ENCODE measurements at places on chromosomes 1 and 21. TPM values are rescaled to one million over a fixed set of nuclear protein-coding genes. Genes with fewer than 3 reads are reported as not detected.

Gene ZBTB21
- 3.2 TPM for polyA plus RNA-seq

Gene RNF187
- polyA plus RNA-seq, result 27.5 TPM

DNA sequence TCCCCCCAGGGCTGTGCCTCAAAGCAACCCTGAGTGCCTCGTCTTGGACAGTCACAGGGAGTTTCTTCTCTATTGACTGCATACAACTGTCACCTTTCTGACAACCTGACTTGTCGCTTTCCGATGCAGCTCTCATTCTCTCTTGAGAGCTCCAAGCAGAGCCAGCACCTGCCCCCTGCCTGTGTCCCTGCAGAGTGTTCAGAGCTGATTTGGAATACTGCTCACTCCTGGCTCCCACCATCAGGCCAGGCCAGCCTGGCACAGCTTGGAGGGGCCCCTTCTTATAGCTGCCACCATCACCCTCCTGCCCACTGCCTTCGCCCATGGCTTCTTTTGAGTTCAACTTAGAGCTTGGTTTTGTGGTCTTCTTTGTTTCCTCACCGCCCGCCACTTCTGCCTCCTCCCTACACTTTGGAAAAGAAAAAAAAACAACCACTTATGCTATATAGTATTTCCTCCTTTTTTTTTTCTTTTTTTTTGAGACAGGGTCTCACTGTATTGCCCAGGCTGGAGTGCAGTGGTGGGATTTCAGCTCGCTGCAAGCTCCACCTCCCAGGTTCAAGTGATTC, 12.3 kb downstream of the NCF2 start:
- DNase-seq, result no peak

GRCh38 chr21:31580866-31581276, 78.6 kb upstream of the SOD1 start:
- DNase-seq, result peak; percentile 85

- no peak for DNase-seq
Observed at GRCh38 chr1:98793136-98793535, 131.6 kb downstream of the SNX7 start.

GRCh38 chr1:222357252-222357651, 190.7 kb downstream of the HHIPL2 start:
- DNase-seq, result no peak

DNA sequence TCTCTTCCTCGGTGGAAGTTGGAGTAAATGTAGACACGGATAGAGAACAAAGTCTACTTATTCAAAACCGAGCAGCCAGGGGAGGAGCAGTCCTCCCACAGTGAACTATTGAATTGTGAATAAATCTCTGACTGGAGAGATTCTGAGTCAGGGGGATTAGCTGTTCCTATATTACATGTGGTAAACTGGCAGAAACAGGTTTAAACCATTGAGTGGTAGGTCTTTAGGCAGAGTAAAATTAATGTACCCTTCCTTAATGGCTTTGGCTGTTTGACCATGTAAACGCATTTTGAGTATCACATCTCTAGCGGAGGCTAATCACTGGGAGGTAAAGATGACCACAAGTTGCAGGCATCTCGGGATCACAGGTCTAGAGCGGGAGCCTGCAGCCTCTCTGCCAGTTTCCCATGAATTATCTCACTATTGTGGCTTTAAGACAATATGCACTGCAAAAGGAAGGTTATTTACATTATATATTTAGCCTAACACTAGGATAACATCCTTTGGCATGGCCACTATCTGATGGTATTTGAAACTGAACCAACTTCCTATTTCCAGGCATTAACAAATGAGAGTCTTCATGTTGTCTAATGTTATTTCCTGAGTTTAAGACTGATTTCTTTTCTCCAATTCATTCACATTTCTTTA, 7.9 kb upstream of the DISC1 start:
- peak; percentile 47 for DNase-seq

Gene SON
- 133 TPM for polyA plus RNA-seq

GRCh38 chr1:93002781-93003180, 41.5 kb upstream of the DIPK1A start:
- no peak for DNase-seq

Gene RIIAD1
- polyA plus RNA-seq, result 8.6 TPM

Gene RORC
- 7.6 TPM for polyA plus RNA-seq

Gene BCAS2
- polyA plus RNA-seq, result 31.3 TPM

DNA sequence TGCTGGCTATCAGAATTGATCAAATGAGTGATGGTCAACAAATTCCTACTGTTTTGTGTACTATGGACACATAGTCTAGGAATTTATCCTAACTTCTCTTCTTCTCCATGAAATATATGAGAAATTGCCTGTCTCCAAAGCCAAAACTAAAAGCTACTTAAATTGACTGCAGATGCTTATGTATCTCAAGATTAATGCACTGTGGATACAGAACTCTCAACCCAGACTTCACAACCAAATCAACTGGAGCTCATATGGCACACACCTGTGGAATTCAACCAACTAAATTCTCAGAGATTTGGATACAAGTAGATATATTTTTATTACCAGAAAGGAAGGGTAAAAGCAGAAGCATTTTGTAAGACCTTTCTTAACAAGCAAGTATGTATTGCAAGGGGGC, 566.1 kb downstream of the LTN1 start:
- DNase-seq, result no peak

Gene IL22RA1
- polyA plus RNA-seq, result 0.09 TPM
